ENCODE measurements at places on chromosomes 11 and 22. TPM values are rescaled to one million over a fixed set of nuclear protein-coding genes. Genes with fewer than 3 reads are reported as not detected.

DNA sequence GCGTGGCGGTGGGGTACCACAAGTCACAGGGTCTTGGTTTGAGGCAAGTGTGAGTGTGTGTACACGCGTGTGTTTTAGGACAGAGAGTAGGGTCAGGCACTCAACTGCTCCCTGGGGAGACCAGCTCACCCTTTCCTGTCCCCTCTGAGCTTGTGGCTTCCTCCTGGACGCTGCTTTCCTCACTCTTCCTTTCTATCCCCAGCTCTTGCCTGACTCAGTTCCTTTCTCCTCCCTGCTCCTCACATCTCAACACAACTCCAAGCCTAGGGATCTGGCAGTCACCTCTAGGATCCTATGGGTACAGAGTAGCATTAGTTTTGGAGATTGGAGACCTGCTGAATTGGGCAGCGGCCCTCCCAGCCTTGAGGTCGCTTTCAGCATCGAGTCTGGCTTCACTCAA, 4.1 kb downstream of the CLCF1 start:
- no peak for DNase-seq

- peak; percentile 69 for DNase-seq
Measured at GRCh38 chr22:50544078-50544745, 1.5 kb upstream of the KLHDC7B start.

GRCh38 chr11:32154275-32154674, 63.4 kb downstream of the RCN1 start:
- no peak for DNase-seq

DNA sequence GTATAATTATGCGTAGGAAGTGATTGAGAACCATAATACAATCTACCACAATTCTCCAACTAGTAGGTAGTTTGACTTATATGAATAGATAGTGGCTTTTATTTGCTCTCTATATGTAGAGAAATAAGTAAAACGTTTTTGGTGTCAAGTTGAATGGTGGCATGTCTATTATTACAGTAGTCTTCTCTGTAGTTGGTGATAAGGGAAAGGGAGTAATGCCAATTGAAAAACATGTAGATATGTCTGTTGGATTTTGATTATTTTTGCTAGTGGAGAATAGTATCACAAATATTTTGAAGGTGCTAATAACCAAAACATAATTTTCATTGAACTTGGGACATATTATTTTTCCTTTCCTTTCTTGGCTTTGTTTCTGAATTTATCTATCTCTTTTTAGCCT, 17.5 kb downstream of the FBXO7 start:
- DNase-seq = no peak

GRCh38 chr11:117180661-117181585, 2.4 kb downstream of the SIDT2 start:
- peak; percentile 92 for DNase-seq

DNA sequence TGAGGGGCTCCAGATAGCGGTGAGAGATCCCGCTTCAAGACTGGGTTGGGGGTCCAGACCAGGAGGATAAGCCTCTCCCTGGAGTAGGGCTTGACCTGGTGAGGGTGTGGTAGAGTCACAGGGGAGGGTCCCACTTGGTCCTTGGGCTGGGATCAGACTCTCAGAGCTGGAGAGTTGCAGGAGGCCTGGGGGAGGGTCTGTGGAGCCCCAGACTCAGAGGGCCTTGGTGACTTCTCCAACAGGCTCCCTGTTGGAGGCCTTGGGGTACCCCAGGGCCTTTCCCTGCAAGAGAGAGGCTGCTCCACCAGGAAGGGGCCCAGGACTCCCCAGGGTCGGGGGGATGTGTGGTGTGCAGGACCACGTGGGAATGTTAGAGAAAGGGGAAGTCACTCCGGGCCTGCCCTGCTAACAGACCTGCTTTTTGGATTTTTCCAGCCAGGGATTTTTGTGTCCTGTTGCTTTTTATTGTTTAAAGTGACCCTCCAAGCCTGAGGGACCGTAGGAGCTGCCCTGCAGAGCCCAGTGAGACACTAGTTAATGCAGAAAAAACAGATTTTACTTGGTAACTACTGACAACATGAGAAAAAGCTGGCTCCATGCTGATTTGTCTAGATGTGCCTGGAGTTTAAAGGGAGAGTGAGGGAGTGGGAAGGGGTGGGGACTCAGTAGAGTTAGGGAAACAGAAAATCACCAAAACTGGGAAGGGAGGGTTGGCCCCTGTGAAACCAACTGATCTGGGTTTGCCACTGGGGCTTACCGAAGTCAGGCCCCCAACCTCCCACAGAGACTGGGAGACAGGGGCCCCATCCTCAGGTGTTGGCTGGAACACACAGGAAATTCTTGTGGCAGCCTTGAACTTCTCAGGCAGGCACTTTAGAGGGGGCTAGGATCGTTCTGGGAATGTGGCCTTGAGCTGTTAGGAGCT, 801 bp upstream of the TXNRD2 start:
- no peak for DNase-seq

DNA sequence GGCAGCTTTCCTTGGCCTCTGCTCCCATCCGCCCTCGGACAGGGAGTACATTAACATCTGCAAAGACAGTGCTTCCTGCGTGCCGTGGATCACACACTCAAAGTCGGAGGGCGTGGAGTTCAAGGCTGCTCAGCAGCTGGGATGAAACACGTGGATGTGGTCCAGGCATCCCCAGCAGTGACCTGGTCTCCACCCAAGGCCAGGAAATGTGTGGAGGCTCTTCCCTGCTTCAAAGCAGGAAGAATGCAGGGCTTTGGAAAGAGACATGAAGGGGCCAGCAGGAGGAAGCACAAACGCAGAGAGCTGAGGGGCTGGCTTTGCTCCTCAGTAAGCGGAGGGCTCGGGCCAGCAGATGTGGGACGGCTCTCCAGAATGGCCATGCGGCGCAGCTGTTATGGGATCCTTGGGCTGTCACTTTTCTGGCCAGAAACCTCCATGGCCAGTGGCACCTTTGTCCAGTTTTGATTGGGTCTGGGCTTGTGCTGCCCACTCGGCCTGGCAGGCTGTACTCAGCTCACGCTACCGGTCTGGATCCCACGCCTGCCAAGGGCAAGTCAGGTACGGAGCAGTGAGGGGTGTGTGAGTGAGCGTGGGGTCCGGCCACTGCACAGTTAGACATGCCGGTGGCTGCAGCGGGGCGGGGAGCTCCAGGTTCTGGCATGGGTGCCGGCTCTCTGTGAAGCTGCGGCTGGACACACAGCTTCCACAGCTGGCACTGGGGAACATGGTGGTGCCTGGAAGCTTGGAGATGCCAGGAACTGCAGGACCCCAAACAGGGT, 438.0 kb downstream of the TBC1D22A start:
- peak; percentile 49 for DNase-seq

DNA sequence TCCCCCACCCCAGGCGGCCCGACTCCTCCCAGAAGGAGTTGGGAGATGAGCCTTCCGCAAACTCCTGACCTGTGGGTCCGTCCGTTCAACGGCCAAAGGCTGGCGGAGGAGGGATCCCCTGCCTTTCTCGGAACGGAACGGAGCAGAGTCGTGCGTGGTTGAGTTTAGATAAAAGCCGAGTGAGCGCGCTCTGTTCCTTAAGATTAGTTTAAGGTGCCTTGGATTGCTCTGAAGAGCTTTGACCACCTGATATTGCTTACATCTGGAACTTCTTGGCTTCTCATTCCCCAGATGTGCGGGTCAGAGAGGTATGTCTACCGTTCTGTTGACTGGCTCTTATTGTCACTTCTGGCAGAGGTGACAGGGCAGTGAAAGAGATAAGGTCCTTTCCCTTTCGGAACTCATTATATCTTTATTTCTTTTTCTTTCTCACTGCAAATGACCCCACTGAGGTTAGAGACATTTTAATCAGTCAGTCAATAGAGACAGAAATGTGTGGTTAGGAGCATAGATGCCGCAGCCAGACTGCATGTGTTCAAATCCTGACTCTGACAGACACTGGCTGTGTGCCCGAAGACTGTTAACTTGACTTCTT, at the start of gene TRIM6:
TRIM6 (plus strand) TSS at position 31 of the 595 bp plus-strand sequence; CDS start at position 292, 261 bp downstream.
- peak; percentile 57 for DNase-seq

DNA sequence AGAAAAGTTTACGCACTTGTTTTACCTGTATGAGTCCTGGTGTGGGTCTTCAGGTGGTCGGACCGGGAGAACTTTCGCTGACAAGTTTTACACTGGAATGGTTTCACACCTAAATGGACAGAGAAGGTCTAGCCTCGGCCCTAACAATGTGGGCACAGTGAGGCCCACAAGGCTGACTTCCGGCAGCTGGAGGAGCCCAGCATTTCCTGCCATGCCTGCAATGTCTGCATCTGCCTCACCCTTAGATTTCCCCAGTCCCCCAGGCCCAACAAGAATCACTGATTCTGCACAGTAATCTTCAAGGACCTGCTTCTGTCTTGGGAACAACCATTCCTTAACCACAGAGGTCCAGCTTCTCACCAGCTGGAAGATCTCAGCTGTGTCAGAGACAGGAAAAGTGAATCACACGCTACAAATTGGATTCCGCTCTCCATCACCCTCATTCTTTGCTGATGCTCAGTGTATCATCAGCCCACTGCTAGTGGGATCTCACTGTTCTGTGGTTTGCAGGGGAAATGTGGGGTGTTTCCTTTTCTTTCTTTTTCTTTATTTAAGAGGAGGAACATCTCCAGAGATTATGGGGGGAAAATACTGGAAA, 43.3 kb downstream of the WT1 start:
- DNase-seq = no peak

GRCh38 chr22:22810018-22810427, 77.6 kb upstream of the IGLL5 start:
- DNase-seq = peak; percentile 57

The SLC6A5 gene
- not detected for total RNA-seq

The C22orf15 gene
- not detected for total RNA-seq

The TMEM135 gene
- total RNA-seq = 20.1 TPM

The CST6 gene
- total RNA-seq = not detected

The ZNRD2 gene
- total RNA-seq = 39.2 TPM

The APOA5 gene
- 2.6 TPM for total RNA-seq

All from body of pancreas (tissue), 4 donors.